ENCODE measurements at places on chromosomes 12 and 14.

- DNase-seq, result peak; percentile 57
Observed at GRCh38 chr12:108560321-108560721, 652 bp downstream of the SART3 start.

- DNase-seq, result no peak
Observed at GRCh38 chr12:107660861-107661415, 24.7 kb upstream of the PWP1 start.

DNA sequence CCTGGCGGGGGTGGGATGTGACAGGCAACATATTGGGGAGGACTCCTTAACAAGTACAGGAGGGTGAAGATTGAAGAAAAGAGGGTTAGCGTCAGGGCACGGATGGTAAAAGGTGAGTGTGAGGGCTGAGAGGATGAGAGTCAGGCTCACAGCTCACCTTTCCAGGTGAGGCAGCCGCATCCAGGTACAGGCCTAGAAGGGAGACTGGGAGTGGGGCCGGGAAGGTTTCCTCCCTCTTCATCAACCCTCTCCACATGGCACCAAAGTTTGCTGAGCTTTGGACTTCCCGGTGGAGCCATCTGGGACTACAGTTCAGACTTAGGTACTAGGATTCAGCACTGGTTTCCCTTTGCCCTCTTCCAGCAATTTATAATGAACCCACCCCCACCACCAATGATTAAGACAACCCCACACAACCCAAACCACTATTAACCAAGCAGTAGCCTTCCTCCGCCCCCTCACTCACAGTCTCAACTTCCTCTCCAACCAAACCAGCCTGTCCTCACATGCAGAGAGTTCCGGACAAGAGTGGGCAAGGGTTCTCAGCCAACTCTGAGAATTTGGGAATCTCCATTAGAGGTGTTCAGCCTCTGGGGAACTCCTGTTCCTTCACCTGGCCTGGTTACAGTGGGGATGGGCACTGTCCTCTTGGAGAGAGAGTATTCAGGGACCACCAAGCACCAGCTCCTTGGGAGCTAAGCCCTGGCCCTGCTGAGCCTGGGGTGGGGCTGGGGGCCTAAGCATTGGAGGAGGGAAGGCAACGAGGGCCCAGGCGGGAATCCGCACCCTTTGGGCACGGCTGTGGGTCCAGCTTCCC, 2.4 kb upstream of the HOXC4 start:
- no peak for DNase-seq

- no peak for DNase-seq
Observed at GRCh38 chr14:23002592-23002991, 7.4 kb downstream of the C14orf93 start.

GRCh38 chr14:100476012-100476822, 111.0 kb downstream of the BEGAIN start:
- no peak for DNase-seq

- DNase-seq, result no peak
Observed at GRCh38 chr14:85604714-85605113, 74.8 kb downstream of the FLRT2 start.

DNA sequence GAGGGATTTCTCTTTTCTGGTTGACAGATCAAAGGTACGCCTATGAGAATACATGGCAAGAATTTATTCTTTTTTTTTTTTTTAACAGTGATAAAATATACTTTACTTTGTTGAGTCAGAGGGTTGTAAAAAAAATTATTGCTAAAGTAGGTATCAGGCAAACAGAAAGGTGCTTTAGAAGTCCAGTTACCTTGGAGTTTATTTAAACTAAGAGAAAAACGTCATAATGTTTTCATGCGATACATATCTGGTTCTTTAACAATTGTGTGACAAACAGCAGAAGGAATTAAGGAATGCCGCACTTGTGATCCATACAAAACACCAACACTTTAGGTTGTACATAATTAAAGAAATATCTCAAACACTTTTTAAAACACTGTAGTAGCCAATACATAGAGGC, 94.2 kb downstream of the BORCS5 start:
- DNase-seq, result no peak

- DNase-seq, result no peak
Observed at GRCh38 chr12:48183876-48184548, 568 bp downstream of the CCDC184 start.

GRCh38 chr12:122144885-122145284, 29.1 kb downstream of the IL31 start:
- DNase-seq, result no peak

DNA sequence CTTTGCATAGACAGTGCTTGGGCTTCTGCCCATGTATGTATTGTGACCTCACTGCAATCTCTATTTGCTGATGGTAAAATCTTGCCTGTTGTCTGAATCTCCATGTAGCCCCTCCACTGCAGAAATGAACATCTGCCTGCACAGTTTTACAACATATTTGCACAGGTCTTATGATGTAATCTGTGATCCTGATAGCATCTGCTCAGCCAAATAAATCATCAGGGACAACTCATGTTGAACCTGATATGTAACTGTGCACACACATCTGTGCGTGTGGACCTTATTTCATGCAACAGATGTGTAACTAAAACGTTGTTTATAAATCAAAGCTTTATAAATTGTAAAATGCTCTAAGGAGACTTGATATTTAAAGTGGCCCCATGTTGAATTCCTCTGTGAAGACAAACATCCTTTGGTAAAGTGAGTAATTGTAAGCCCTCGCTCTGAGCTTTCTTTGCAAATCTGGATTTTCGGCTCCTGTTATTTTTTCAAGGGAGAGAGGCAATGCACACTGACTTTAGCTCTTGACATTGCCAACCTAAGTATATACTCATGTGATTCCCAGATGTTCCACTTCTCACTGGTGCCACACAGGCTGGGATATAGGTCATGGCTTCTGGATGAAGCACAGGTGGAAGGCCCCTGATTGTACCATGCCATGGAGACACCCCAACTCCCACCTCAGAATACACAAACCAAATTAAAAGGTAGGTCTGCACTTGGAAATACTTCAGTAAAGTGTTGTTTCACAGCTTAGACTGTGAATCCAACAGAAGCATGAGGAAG, 371.3 kb downstream of the GRIN2B start:
- DNase-seq, result no peak

DNA sequence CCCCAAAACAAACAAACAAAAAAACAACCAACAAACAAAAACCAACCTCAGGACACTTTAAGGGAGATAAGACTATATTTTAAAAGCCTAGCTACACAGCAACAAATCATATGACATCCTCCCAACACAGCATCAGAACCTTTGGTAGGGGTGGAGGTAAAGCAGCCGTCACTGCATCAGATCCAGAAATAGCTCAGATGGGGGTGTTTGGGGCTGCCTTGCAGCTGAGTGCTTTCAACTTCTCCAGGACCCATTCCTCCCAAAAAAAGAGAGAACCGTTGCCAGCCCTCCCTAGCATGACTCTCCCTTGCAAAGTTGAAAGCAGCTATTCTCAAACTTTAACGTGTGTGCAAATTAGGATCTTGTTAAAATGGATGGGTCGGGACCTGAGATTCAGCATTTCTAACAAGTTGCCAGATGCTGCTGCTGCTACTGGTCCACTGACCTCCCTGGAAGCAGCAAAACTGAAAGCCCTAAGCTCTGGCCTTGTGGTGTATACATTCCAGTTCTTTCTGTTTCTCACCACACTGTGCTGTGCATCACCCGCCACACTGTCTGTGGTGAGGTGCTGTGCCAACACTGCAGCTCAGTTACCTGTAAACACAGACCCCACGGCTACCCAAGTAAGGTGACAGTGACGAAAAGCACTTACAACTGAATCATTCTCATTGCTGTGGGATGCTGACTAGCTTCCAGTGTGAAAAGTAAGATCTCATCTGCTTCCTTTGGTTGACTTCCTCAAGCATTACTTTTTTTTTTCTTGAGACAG, 54.0 kb downstream of the SLC38A1 start:
- peak; percentile 58 for DNase-seq

DNA sequence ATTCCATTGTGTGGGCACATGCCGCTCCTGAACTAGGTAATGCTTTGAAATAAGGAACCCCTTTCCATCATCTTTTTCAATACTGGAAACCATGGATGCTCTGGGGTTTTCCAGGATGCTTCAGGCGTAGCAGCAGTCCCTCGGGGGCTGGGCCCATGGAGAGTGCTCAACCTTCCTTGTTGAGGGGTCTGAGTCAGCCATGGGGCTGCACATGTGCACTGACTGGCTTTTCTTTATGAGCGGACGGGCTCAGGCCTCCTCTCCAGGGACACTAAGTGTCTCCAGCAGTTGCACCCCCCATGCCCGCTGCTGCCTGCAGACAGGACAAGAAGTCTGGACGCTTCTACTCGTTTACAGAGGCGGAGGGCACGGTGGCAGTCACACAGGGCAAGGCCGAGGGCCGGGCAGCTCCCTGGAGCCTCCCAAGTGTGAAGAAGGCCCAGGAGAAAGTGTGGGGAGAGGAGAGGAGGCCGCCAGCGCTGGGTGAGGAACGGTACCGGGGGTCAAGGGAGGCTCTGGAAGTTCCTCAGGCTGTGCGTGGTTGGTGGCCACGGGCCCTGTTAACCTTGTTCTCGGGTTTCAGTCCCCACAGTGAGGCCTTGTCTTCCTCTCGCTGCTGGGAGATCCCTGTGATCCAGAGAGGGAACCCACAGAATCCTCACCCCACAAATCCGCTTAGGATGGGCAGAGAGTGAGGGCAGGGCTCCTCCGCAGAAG, 51.2 kb downstream of the TEAD4 start:
- no peak for DNase-seq

- no peak for DNase-seq
Observed at GRCh38 chr12:62683776-62684569, 217.3 kb downstream of the MON2 start.

DNA sequence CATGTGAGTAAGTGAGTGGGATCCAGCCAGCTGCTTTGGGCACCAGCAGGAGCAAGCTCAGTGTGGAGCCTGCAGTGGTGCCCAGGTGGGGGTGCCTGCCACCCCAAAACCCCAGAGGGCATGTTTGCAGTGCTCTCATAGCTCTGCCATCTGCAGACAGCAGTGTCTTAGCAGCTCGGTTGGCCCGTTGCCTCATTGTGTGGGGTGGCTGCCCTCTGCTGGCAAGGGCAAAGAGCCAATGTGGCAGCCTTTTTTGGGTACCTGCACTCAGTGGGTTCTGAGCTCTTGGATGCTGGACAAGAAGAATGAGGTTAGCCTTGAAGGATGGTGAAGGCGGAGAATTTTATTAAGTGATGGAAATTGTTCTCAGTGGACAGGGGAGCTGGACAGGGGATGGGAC, 52.3 kb downstream of the NEUROD4 start:
- DNase-seq, result peak; percentile 91

- DNase-seq, result peak; percentile 79
Observed at GRCh38 chr14:103382376-103382775, 2.8 kb upstream of the MARK3 start.

- no peak for DNase-seq
Observed at GRCh38 chr14:94773061-94773648, 3.2 kb upstream of the GSC start.

DNA sequence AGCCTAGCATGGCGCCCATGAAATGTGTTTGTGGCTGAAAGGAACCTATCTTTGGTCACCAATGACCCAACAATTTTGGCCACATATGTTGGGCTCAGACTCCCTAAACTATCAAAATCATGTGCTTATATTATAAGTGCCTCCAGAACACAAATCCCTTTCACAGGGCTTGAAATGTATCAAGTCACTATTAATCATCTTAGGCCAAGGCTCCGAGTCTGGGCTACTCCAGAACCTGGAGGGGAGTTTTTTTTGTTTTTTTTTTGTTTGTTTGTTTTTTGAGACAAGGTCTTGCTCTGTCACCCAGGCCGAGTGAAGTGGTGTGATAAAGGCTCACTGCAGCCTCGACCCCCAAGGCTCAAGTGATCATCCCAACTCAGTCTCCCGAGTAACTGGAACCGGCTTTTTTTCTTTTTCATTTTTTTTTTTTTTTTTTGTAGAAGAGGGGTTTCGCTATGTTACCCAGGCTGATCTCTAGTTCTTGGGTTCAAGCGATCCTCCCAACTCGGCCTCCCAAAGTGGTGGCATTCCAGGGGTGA, 989 bp upstream of the DRAM1 start:
- DNase-seq, result peak; percentile 41

GRCh38 chr12:110697236-110697635, 8.3 kb upstream of the HVCN1 start:
- DNase-seq, result no peak

- no peak for DNase-seq
Observed at GRCh38 chr12:119594399-119594730, 791 bp downstream of the TMEM233 start.

DNA sequence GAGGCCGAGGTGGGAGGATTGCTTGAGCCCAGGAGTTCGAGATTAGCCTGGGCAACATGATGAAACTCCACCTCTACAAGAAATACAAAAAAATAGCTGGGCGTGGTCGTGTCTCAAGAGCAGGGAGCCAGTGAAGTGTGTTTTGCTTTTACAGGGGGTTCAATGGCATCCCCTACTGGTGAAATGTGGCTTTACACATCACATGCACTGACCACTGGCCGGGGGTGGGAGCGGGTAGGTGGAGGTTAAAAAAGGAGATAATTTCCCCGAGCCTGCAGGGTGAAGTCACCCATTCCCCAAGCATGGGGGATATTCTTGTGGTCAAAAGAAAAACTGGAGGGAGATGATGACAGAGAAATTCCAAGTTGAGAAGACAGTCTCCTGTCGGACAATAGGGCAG, 63.6 kb upstream of the PWP1 start:
- DNase-seq, result peak; percentile 36

DNA sequence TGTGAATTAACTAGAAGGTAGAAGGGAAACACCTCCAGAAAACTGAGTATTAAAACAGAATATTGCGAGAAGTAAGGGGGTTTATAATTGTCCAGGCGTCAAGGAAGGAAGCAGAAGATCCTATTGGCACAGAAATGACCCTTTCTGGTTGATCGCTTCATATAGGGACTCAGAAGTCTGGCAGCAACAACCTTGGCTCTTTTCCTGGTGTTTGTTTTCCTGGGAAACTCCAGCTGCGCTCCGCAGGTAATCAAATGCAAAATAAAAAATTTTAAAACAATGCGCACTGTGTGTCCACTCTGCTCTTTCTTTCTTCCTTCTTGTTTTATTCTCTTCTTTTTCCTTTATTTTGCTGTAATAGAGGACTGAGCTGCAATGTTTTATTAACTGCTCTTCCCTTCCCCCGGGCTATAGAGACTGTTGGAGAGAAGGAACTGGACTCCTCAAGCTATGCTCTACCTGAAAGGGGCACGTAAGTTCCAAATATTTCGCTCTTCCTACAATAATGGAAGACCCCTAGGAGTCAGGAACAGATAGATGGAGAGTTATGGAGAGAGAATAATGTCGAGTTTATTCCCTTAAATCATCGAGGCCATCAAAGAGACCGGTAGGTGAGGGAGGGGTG, 737 bp downstream of the SPX start:
- no peak for DNase-seq

DNA sequence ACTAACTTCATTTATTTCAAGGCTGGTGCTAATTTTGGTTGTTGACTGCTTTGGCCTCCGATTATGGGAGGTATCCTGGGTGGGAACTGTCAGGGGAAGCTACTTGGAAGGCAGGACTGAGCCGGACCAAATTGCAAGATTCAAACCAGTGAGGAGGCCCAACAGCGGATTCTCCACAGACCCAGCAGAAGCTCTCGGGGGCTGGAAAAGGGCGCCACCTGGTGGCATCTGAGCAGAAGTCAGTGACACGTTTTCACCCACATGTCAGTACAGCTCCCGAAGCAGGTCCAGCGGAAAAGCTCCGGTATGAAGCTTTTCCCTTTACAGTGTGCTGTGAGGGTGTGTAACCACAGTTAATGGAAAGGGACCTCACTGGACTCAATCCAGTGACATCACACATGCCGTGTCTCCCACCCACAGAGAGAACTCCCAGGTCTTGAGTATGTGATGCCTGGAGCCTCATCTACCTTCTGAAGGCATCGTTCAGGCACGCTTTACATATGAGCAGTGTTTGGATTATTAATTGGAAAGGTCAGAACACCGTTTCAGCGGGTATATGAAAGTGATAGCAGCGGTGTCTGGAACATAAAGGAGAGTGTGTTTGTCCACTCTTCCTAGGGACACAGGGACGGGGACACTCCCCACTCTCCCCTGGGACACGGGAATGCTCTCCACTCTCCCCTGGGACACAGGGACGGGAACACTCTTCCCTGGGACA, 3.6 kb upstream of the P2RX2 start:
- DNase-seq, result peak; percentile 90

All from hematopoietic multipotent progenitor cell treated with erythropoietin and hydrocortisone succinate and interleukin-3 and kit ligand, for 4 days (in vitro differentiated cells).